ENCODE measurements at places on chromosomes 16 and 17.

DNA sequence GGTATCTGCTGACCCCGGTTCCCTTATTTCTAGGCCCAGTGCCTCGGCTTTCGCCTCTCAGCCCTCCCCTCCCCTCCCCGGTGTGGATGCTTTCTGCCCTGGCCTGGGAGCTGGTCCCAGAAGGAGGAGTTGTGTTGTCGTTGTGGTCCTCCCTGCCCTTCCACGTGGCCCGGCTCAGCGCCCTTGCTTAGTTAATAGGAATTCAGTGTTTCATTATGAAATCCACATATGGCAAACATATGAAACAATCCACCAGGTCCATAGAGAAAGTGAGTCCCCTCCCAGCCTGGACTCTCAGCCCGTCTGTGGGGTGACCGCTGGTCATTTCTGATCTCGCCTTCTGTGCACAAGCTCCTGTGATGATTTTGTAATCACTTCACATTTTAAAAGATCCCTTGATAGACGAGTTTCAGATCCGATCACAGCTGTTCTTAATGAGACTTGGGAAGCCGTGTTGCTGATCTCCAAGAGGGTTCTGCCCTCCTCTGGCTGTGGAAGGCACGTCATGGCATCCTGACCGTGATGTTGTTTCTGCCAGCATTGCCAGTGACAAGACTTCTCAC lies 112.1 kb downstream of the BANP start:
- DNase-seq = no peak

DNA sequence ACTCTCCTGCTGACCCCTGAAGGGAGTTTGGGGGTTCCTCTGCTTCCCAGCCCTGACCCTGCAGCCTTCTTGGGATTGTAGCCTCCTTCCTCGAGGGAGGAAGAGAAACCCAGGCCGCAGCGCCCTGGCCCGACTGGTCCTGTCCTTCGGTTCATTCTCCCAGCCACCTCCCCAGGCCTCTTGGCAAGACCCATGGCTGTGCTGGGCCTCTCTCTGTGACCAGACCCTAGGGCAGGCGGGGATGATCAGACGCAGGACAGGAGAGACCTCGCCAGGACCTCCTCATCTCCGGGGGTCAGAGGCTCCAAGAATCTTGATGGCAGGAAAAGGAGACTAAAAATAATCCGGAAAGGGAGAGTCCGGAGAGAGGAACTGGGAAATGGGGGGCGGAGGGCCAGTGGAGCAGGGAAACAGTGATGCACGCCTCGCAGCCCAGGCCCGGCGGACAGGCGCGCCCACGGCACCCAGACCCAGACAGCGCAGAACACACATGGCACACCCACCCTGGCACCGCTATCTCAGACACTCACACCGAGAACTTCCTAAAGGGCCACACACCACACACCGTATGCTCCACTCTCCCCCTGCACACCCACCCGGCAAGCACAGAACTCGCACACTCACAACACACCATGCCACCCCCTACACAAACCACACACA lies 1.2 kb downstream of the ARHGEF15 start:
- DNase-seq = no peak

DNA sequence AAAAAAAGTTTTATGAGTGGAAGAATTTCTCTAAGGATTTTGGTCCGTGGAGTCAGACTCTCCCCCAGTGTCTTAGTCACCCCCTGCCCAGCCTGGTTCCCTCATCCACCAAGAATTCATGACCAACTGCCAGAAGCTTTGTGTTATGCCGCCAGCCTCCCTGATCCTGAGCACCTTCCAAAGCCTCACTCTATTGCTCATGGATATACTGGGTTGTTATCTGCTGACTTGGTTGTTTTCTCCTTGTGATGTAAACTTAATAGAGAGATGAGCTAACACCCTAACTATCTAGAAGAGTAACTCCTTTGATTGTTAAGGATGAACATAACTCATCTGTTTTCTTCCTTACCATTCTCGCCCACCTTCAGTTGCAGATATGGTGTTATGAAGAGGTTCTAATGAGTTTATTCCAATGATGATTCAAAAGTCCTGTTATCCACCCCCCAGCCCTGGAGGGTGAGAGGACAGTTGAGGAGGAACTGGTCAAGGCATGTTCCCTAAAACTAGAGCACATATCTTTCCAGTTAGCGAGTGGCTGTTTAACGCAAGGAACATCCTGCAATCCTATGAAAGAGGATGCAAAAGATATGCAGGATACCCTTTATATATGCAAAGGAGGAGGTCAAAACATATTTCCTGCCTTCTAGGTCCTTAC lies 1.5 kb upstream of the PSMD3 start:
- DNase-seq = no peak

- DNase-seq = no peak
Measured at GRCh38 chr17:80625627-80626026, 81.0 kb downstream of the RPTOR start.

- DNase-seq = no peak
Measured at GRCh38 chr16:13402601-13403000, 501.2 kb downstream of the SHISA9 start.

GRCh38 chr16:78720416-78720815 lies 621.0 kb downstream of the WWOX start:
- DNase-seq = no peak

DNA sequence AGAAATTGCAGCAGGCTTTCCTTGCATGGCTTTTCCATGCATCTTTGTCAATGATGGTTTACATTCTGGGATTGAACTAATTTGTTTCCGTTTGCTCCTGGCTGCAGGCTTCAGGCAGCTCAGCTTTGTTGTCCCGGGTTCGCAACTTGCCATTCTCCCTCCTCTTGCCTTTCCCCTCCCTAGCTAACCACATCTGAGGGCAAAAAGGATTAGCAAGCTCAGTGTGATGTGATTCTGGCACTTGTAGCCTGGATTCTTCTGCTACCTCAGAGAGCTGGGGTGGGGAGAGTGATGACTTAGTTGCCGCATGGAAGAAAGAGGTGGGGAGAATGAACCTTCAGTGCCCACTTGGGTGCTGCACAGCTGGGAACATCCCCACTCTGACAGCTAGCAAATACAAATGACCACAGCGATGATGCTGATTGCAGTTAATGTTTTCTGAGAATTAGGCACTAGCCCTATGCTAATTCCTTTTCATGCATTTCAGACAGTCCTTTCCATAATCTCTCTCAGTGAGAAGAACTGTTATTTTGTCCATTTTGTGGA lies 120.2 kb upstream of the SALL1 start:
- no peak for DNase-seq

DNA sequence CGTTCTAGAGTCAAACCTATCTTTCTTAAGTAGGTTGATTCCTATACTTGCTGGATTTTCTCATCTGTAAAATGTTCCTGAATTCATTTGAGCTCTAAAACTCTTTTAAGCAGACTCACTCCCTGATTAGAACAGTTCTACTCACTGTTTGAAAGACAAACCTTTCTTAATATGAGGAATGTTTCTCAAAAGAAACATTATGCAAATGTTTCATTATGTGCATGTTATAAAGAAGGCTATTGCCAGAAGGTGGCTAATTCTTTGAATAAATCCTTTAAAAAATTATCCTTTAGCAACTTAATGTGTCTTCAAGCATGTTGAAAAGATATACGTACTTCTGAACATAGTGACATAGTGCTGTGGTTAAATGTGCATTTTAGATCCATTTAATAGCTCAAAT lies 124.1 kb downstream of the CDH11 start:
- DNase-seq = no peak

DNA sequence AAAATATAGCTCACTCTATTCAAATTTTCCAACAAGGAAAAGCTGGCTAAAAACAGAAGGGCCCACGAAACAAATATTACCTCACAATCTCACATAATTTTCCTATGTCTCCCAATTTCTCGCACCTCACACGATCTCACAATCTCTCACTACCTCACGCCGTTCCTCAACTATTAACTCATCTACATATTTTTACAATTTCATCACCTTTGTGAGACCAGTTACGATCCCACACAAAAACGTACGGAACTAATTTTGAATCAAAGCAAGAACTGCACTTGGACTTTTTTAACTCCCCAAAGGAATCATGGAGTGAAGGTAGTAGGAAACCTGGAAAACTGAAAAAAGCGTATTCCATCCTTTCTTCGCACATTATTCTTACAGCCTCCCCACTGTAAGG lies 1.1 kb downstream of the CBX1 start:
- no peak for DNase-seq

DNA sequence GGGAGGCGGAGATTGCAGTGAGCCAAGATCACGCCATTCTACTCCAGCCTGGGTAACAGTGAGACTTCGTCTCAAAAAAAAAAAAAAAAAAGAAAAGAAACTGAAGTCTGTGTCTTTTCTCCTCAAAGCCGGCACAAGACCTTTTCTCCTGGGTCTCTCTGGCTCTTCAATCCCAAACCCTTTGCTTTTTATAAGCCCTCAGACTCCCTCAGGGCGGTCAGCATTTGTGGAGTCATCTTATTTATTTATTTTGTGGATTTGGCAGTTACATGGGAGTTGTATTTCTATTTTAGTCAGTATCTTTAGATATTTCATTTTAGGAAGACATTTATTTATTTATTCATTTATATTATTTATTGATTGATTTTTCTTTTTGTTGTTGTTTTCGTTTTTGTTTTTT lies 57.7 kb upstream of the MAP3K14 start:
- no peak for DNase-seq

DNA sequence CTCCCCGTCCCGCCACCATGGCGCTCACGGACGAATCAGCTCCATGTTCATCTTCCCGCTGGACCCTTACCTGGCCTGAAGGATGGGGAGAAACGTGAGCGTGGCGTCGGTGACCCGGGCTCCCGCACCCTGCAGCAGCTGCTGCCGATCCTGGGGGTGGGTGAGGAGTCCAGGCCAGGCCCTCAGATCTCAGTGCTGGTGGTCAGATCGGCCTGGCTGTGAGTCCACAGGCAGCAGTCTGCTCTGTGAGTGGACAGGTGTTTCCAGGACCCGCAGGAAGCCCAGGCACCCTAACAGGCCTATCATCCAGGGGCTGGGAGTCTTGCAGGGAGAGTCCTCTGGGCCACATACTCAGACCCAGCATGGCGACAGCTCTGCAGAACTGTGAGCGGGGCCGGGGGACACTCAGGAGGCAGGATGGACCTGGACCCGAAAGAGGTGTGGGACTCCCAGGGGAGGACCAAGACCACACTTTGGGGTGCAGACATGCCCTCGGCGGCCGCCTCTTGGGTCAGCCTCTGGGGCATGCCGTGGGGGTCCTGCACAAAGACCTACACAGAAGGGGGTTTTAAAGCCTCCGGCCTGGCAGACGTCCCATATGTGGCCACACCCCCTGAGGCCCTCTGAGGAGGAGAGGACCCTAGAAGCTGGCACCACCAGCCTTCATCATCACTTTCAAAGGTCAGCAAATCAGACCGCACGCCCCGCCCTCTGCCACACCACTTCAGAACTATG lies 27.2 kb upstream of the ZNF469 start:
- DNase-seq = no peak

DNA sequence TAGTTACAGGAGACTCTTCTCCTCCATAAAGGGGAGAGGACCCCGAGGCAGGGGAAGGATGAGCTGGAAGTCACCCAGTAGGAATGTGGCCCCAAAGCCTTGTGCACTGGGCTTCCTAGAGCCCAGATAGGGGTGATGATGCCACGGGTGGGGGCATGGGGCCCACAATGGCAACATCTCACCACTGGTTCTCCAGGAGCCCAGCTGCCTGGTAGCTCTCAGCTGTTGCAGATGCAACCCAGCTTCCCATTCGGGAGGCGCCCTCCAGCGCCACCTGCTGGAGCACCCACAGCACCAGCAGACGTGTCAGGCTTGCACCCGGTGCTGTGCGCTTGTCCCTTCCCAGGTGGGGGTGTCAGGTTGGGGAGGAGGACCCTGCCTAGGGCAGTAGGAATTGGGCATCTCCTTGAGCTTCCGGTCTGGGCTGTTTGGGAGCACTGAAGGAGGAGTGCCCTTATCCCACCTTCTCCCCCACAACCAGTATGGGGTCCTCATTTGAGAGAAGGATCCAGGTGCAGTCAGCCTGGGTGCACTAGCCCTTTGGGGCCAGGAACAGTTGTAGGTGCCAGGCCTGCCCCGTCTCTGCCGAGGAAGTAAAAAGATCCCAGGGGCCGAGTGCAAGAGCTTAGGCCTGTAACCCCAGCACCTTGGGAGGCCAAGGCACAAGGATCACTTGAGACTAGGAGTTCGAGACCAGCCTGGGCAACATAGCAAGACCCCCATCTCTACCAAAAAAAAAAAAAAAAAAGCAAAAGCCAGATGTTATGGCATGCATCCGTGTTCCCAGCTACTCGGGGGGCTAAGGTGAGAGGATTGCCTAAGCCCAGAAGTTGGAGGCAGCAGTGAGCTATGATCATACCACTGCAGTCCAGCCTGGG lies 14.4 kb downstream of the CDIPT start:
- DNase-seq = peak; percentile 75

DNA sequence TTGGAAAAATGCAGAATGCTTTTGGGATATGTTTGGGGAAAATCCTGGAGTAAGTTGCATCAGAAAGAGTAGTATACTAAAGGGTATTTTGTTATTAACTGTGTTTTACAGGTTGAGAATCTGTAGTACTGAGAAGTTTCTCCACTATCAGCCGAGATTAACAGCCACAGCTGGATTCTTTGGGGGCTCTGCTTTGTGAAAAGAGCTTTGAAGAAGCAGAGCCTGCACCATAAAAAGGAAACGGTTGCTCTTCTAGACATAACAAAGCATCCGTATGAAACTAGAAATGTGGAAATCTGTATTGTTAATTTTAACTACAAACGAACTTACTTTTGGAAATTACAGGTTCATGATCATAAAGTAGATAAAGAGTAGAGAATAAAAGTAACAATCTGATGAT lies 5.3 kb downstream of the NLK start:
- no peak for DNase-seq

DNA sequence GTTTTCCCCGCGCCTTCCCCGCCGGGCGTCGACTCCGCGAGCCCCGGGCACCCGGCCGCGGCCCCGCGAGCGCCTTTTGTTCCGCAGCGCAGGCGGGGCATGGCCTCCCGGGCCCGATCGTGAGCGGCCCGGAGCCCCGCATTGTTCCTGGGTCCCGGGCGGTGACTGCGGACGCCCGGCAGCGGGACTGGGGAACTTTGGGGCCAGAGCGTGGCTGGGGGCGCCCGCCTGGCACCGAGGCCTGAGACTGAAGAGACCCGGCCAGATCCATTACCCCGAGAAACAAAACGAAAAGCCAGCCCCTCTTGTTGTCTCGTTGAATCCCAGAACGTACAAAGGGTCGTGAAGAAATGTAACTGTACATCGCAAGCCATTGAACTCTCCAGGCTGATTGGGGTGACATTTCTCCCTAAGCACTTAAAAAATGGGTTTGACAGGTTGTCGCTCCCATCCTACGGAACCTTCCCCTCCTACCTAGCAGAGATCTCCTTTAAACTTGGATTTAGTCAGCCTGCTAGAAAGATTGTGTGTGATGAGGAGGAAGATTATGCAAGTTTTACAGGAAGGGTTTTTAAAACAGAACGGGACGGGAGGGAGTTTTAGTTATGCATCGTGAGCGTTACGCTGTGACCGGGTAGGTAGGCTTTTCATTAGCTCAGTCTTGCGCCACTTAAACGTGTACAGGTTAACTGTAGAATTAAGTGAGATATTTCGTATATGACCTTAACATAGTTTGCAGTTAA lies 825 bp downstream of the METTL9 start:
- DNase-seq = peak; percentile 15

All from T follicular helper cell (primary cell).